HT1080 (cell line): ENCODE measurements at places on chromosomes 2 and 18.

- no peak for DNase-seq
Observed at GRCh38 chr2:170054997-170055396, 123.0 kb upstream of the MYO3B start.

DNA sequence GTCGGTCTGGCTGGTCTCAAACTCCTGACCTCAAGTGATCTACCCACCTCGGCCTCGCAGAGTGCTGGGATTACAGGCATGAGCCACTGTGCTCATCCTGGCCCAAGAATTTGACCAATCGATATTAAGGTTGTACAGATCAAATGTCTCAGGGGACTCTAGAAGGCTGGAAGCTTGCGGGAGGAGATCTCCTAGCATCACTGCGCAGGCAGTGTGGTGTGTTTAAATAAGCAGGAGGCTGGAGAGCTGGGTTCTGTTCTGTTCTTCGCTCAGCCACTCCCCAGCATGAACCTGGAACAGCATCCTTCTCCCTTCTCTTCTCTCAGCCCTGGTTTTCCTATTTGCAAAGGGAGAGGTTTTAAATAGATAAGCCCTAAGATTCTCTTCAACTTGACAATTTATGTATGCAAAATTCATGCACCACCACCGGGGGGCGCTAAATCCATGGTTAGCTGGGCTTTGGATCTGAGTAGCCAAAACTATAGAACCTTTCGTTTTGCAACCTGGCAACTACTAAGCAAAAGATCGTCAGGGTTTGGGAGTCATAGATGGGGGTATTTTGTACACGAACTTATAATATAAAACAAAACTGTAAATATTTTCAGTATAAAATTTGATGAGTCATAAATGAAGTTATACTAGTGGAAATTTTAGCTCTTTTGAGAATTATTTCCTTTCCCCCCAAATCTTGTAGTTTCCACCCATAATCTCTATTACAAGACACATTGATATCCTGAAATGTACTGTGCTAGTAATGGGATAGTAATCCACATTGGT lies 60.6 kb downstream of the SLC16A14 start:
- DNase-seq: peak; percentile 63

GRCh38 chr2:39121523-39122063 lies 742 bp upstream of the SOS1 start:
- peak; percentile 9 for DNase-seq

GRCh38 chr18:69622184-69622583 lies 221.5 kb downstream of the DOK6 start:
- DNase-seq: no peak

- no peak for DNase-seq
Observed at GRCh38 chr2:113755835-113756354, 547 bp downstream of the SLC35F5 start.

DNA sequence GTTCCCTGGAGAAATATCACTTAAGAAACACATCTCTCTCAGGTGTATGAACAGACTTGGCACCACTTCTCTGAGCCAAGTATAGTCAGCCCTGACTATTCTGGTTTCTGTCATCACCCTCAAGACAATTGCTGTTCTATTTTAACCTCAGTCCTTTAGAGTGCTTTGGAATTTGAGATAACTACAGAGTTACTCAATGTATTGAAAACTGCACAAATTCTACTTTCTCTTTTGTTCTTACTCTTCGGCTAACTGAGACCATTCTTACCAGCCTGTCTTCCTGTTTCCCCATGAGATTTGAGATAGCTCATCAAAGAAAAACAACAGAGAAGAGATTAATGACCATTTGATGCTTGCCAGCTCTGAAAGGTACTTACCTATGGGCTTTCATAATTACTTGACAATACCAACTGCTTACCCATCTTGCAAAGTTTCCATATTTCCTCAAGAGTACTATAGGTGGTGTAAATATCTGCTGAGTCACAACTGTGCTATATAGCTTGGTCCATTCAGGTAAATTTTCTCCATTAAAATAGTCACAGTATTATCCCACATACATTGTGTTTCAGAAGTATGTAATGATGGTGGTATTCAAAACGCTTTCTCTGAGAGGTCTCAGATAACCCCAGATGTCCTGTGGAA lies 467.5 kb upstream of the CHST9 start:
- no peak for DNase-seq

- no peak for DNase-seq
Observed at GRCh38 chr2:96095116-96095636, 21.2 kb downstream of the ADRA2B start.

DNA sequence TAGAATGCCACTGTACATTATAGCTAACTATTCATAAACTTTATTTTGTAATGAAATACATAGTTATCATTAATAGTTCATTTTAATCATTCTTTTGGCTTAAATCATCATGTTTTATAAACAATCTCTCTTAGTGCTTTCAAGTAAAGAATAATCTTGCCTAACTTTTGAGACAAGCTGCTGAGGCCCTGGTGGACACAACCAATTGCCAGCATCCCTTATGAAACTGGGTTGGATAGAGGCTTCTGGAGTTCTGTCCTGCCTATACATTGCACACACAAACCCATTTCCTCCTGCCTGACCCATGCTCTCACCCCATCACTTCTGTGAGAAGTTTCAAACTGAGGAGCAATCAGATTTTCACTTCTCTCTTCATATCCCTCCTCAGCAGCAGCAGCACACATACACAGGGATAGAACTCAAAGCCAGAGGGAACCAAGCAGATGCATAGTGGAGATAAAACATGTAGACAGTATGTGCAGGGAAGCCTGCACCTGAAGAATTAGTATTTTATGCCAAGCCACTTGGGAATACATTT lies 450.0 kb upstream of the SLC14A2 start:
- no peak for DNase-seq

DNA sequence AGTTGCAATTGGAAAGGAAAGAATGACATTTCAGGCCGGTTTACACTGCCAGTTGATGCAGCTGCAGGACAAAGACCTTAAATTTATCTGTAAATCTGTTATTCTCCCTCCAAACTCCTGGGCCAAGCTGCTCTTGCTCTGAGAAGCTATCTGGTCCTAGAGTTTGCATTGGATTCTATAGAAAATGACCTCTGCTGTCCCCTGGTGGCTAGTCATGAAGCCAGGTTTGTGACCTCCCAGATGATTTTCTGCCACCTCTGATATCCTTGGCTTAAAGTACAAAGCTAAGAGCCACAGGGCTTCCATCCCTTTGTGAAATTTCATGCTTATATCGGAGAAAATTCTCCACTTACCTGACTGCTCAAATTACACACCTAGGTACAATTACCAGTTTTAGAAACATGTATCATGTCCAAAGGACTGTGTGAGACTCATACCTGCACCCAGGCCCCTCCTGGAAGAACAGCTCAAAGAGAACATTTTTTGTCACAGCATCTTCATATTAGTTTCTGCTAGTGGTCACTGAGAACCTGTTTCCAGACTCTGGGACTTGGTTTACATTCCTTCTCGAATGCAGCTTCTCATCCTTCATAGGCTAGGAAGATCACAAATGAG lies 28.9 kb upstream of the IER3IP1 start:
- DNase-seq: peak; percentile 42

- no peak for DNase-seq
Observed at GRCh38 chr18:48787203-48788151, 163.3 kb downstream of the SMAD7 start.

DNA sequence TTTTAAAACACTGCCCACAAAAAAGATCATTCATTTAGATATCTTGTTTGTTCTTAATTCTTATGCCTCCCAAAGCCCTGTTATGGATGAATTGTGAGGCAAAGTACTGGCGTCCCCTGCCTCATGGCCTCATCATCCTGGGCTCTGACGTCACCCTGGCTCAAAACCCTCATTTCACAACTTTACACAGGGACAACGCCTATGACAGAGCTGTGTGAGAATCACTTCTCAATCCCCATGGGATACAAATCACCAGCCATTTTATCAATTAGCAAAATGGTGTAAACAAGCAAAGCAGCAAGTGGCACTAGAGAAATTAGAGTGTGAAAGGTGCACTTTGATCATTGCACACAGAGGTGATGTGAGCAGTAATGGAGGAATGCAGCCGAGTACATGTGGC lies 16.6 kb downstream of the FHOD3 start:
- DNase-seq: no peak

GRCh38 chr18:65082907-65083306 lies 667.9 kb upstream of the CDH7 start:
- DNase-seq: no peak

GRCh38 chr2:152462779-152463178 lies 127.8 kb downstream of the FMNL2 start:
- no peak for DNase-seq

GRCh38 chr2:68466361-68466777 lies 725 bp downstream of the FBXO48 start:
- peak; percentile 65 for DNase-seq

DNA sequence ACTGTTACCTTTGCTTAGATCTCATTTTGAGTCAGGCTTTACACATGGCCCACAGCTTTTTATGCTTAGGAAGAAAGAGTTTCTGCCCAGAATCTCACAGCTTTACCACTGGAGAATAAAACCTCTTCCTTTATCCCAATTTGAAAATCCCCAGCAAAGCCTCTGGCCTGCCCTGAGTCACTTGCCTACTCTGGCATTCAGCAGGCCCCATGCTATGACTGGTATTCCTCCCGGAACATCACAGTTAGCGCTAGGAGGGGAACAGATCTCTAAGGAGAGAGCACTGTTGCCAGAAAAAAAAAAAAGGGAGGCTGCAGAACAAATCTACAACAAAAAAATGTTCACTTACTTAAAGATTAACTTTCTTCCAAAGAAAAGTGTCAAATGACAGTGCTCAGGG lies 152.9 kb upstream of the DNMT3A start:
- DNase-seq: no peak

GRCh38 chr2:206211657-206212255 lies 52.1 kb downstream of the EEF1B2 start:
- peak; percentile 75 for DNase-seq

- DNase-seq: peak; percentile 48
Observed at GRCh38 chr2:222318712-222319585, 20.2 kb upstream of the PAX3 start.

- DNase-seq: no peak
Observed at GRCh38 chr2:20925265-20925889, 102.5 kb upstream of the LDAH start.

DNA sequence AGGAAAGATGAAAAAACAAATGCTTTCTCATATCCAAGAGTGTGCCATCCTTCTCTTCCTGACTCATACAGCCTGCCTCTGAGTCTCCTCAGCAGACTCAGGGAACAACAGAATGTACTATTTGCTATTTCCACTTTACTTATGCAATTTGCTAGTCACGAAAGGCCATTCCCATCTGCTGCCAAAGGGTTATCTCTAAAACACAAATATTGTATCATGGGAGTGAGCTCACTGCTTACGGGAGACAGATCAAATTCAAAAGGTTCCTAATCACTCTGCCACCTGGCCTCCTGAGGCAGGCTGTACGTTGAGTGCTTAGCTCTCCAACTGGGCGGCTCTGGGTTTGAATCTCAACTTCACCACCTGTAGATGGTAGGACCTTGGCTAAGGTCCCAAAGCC lies 92.0 kb downstream of the GAREM1 start:
- DNase-seq: no peak

DNA sequence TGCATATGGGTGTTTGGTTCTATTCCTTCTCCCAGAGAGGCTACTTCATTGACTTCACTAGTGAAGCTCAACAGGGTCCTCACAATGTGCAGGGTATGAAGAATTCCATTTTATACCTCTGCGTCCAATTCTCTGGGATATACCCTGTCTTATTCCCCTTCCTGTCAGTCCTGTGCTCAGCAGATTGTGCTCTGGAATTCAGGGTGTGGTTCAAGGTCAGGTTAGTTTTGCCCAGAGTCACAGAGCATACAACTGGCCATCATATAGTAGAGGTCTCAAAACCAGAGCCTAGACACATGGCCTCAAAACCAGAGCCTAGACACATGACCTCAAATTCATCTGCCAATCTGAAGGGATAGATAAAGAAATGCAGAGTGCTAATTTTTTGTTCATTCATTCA lies 38.8 kb upstream of the VIT start:
- DNase-seq: no peak

DNA sequence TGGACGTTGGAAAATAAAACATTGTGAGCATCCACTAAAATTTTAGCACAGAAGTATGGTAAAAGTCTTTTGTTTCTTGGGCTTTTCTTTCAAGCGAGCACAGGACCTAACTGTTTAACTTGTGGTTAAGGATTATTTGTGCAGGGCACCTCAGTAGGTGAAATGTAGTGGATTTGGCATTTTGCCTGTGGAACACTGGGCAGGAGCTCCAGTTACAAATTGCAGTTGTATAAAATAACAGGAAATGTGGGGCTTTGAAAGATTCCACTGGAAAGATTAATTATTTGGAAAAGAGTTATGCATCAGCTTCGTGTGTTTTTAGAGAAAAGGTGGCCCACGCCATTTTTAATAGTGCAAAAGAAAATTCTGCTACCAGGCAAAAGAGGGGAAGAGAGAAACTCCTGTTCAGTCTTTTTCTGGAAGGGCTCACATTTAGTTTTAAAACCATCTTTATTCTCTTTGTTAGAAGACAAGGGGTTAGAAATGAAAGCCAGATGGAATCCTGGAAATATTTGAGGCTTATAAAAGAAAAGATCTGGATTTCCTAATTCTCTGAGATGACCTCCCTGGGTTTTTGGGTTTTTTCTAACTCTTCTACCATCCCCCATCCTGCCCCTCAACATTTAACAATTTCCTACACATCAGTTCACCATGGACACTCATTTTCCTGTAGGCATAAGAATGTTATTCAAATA lies 144.3 kb upstream of the SERTAD2 start:
- peak; percentile 86 for DNase-seq

DNA sequence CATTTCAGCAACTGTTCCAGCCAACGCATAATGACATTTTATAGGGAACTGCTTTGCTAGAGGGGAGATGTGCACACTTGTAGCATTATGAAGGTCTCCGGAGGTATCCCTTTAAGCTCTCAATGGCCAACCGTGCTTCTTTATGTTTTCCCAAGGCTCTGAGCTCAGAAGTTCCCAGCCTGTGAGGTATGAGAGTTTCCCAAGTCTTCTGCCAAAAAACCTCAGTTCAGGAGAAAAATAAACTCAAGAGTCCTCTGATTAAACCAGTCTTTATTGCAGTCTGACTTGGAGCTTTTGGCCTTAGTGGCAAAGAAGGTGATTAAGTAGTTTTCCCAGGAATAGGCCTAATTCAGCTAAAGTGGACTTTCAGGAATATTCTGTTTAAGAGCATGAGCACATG lies 35.4 kb upstream of the ZNF532 start:
- no peak for DNase-seq
